Small intestine (tissue), 16 donors: ENCODE measurements at places on chromosomes 5 and 9.

DNA sequence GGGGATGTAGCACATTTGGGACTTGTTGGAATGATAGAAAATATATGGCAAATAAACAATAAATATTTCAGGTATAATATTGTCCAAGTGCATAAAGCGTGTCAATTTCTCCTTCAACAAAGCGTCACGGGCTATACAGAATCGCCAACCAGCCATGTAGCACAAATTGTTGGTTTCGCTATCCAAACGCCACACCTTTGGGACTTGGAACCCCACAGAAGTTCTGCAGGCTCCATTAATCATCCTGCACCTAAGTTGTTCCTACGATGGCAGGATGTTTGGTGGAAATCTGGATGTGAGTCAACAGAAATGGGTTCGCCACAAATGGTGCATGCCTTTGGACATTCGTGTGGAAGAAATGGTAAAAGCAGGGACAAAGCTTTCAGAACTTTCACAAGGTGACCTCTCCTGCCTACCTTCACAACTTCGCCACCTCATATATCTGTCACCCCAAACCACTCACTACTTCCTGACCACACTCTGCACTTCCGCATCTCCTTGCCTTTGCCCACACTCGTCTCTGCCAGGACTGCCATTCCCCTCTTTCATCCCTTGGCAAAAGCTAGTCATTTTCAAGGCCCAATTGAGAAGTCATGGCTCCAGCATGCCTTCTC, 95.7 kb downstream of the LHFPL2 start:
- no peak for DNase-seq

GRCh38 chr9:72150661-72151060, 1.4 kb downstream of the GDA start:
- peak; percentile 68 for DNase-seq

- no peak for DNase-seq
These were observed 216.9 kb downstream of the GABBR2 start for GRCh38 chr9:98491828-98492227.

DNA sequence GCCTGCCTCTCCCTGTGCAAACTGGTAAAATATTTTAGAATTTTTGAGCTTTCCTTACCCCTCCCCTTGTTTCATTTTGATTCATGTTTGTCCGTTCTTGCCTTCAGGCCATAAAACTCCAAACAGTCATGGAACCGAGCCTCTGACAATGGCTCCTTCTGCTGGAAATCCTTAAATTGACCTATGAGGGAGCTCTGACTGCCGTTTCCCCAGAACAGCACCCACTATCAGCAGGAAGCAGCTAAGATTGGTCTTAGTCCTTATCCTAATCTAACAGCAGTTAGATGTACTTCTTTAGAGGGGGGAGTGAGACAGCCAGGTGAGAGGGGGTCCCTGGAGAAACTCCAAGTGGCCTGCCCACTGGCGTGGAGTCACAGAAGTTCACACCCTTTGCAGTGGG, 106.7 kb downstream of the FAM174A start:
- no peak for DNase-seq

DNA sequence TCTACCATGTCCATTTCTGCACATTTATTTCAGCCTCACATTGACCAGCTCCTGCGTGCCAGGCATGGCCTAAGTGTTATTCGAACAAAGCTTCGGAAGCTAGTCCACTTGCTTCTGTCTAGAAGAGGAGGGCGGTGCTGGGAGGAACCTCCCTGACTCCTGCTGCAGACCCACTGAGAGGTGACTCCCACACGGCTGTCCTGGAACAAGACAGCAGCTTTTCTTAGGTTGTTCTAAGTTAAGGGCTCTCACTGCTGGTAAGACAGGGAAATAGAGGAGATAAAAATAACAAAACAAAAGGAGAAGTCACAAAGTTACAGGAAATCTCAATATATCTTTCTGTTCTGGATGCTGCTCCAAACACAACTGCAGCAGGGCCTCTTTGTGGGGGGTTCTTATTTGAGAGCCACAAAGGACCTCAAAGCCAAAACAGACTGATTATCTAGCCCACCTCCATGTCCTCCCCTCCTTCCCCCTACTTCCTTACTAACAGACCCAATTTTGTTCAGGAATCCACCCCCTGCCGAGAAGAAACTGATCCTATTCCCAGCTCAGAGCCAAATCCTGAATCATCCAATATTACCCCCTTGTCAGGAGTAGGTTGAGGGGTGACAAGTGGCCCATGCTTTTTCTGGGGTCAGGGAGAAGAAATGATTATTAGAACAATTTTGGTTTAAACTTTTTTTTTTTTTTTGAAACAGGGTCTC, 28.4 kb upstream of the KCNIP1 start:
- no peak for DNase-seq

GRCh38 chr5:95406426-95407090, 15.4 kb downstream of the FAM81B start:
- no peak for DNase-seq

GRCh38 chr5:143362664-143363227, 40.7 kb downstream of the NR3C1 start:
- DNase-seq = no peak

- no peak for DNase-seq
These were observed 170.7 kb downstream of the PDE4D start for GRCh38 chr5:59722874-59723273.

DNA sequence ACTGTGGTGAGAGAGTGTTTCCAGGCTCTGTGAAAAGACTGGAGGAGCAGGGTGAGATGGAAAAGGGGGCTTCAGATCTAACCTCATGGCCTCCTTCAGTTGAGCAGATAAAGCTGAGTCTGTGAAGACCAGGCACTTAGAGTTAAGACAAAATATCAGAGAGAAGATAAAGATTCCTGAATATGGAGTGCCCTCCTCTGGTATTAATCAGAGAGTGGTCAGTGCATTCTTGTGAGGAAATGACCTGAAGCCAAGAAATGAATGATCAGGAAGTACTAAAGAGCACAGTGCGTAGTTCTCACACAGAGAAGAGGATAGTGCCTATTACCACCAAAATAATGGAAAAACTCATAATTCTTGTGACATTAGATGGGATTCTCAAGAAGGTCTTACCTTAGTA, 1417.0 kb upstream of the ACO1 start:
- no peak for DNase-seq

GRCh38 chr5:91390268-91390667, 7.2 kb upstream of the ARRDC3 start:
- DNase-seq = no peak

DNA sequence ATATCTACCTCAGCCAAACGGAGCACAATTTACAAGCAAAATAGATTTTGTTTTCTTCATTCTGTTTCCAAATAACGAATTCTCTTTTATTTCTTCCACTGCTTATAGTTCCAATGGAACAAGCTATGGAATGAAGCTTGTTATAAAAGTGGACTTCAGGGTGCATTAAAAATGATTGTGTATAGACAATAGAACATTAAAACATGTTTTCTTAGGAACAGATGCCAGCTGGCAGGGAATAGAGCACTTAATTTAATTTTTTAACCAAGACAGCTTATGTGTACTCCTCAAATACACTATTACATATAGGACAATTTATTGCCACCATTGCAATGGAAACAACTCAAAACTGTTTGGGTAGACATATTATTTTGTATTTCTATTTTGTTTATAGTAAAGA, 860.1 kb upstream of the TYRP1 start:
- DNase-seq = no peak

- no peak for DNase-seq
These were observed 16.5 kb downstream of the ANGPTL2 start for GRCh38 chr9:127105805-127106465.

GRCh38 chr9:109477258-109478050, 20.7 kb downstream of the PTPN3 start:
- peak; percentile 99 for DNase-seq

DNA sequence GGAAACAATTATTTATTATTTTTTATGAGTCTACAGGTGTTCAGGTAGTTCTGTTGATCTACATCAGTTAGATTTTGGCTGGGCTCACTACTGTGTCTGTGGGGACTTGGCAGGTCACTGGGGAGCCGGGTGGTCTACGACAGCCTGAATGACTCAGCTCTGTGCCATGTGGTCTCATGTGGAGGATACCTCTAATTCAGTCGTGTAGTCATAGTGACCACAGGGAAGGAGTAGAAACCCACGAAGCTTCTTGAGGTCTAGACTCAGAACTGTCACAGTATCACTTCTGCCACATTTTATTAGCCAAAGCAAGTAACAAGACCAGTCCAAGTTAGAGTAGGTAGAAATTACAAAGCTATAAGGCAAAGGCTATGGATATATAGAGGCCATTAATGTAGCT, 64.7 kb upstream of the GRAMD2B start:
- peak; percentile 31 for DNase-seq

DNA sequence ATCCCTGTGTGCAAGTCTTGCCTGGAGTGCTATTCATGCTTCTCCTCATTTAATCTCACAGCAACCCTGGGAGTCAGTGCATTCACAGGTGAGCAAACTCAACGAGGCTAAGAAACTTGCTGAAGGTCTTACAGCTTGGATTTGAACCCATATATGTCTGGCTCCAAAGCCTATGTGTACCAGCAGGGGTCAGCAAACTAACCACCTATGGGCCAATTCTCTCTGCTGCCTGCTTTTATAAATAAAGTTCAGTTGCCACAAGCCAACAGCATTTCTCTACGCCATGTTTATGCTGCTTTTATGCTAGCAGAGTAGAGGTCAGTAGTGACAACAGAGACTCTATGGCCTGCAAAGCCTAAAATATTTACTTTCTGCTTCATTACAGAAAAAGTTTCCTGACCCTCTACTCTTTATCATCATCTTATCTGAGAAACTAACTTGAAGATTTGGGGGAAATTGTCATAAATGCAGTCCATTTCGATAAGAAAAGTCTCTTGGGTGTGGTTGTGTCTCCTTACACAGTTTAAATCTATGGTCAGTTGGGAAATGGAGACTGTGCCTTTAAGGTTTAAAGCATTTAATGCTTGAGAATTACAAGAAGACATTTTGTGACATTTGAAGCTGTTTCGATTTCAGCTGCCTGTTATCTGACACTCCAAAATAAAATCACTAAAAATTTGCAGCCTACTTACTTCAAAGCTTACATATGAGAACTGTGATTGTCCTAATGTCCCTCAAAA, 137.7 kb downstream of the PRELID2 start:
- DNase-seq = peak; percentile 17

GRCh38 chr5:14464096-14464495, 117.5 kb upstream of the OTULINL start:
- no peak for DNase-seq

DNA sequence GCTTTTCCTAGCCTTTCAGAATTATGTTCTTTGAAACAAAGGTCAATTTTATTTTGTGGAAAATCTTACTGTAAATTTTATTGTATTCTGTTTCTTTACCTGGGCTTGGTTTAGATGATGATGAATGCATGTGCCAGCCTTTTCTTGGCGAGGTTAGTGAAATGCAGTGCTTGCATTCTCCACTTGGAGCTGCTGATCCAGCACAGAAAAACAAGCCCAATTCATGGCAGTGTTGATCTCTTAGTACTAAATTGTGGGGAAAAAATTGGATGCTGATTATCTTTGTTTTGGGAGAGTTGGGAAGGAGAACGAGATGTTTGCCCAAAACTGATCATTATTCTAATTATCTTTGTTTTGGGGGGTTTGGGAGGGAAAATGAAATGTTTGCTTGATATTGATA, 3.7 kb downstream of the HABP4 start:
- DNase-seq = peak; percentile 14

- DNase-seq = no peak
These were observed 92.4 kb upstream of the CXCL14 start for GRCh38 chr5:135671052-135671705.

DNA sequence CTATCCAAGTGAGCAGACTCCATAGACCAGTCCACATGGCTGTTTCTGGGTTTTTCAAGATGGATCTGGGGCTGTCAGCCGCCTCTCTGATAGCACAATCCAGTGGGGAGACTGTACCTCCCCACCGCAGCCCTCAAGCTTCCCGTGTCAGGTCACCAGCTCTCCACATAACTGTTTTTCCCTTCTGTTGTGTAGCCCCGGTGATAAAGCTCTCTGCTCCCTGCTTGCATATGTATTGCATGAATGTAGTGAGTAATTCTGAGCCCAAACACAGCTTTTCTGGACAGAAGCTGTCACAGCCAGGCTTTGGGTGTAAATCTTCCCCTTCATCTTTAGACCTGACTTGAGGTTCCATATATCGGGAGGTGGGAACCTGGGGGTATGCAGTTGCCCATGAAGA, 23.1 kb upstream of the CFAP157 start:
- no peak for DNase-seq

DNA sequence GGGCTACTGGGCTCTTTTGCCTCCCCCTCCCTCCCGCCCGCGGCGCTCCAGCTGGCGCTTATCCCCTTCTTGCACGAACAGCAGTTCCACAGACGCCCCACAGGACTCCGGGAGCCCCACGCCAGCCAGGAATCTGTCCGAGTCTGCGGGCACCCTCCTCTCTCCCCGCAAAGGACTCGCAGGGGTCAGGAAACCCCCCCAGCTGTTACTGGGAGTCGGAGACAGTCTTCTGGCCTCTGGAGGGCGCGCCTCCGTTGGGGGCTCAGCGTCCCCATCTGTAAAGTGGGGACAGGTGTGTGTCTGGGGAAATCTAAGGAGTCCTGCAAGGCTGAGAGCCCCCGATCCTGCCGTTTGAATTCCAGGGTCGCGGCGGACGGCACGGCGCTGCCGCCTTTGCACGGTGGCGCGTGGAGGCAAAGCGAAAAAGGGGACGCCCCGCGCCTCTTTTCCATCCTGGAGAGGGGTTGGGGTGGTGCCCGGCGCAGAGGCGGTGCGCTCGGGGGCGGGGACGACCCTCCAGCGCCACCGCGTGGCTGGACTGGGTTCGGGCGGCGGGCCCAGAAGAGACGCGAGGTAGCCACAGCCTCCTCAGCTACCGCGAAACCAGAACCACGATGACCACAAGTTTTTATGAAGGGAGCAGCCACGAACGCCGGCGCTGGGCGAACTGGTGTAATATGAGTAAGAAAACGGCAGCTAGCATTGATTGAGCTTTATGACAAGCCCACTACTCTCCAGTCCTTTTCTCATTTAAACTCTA, 2.8 kb upstream of the CCIN start:
- peak; percentile 69 for DNase-seq

GRCh38 chr9:89670114-89670513, 65.3 kb downstream of the GADD45G start:
- DNase-seq = peak; percentile 70

DNA sequence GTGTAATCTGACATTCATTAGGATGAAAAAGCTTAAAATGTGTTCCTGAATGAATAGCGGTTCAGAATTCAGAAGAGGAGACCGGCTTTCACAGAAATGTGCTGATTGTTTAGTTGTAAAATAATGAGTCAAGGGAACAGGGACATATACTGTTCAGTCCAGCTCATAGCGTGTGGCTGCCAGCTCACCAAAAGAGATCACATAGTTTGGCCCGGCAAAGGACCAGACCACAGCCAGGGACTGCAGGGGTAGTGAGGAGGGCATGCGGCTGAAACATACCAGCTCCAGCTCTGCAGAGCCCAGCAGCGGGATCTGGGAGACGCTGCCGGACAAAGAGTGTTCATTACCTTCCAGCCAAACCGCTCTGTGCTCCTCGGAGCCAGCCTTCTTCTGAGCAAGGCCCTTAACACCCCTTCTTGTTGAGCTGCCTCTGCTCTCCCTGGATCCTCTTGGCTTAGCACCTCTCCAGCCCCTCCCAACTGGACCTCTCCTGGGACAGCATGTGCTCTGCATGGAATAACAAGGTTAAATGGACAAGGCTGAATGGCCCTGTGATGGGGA, 116.8 kb upstream of the CNTLN start:
- DNase-seq = no peak
